ENCODE measurements at places on chromosomes 13 and 19.

- no peak for DNase-seq
These were observed 50.5 kb downstream of the ATP7B start for GRCh38 chr13:51960766-51961165.

DNA sequence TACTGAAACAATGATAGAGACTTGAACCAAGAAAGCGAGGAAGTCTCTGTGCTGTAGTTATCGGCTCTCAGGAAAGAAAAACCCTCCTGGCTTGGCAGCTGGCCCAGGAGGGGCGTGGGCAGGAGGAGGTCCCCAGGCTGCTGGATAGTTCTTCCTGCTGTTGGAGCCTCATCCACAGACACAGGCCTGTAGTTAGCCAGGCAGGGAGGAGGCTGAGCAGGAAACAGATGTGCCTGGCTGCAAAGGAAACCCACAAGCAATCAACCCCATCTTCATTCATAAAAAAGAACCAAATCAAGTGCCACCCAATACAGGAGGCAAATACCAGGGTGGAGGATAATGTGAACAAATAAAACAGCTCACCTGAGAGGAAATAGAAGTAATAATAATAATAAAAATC lies 86.2 kb downstream of the IRS2 start:
- DNase-seq = no peak

DNA sequence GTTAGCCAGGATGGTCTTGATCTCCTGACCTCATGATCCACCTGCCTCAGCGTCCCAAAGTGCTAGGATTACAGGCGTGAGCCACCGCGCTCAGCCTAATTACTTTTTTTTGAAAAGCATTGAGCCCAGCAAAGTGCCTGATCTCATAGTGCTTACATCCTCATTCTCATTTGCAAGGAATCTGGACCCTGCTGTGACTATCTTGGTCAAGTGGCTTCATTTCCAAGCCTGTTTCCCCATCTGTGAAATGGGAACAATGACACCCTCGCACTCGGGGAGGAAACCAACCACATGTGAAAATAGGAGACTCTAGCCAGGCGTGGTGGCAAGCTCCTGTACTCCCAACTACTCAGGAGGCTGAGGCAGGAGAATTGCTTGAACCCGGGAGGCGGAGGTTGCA lies 1.6 kb upstream of the PLEKHA4 start:
- no peak for DNase-seq

DNA sequence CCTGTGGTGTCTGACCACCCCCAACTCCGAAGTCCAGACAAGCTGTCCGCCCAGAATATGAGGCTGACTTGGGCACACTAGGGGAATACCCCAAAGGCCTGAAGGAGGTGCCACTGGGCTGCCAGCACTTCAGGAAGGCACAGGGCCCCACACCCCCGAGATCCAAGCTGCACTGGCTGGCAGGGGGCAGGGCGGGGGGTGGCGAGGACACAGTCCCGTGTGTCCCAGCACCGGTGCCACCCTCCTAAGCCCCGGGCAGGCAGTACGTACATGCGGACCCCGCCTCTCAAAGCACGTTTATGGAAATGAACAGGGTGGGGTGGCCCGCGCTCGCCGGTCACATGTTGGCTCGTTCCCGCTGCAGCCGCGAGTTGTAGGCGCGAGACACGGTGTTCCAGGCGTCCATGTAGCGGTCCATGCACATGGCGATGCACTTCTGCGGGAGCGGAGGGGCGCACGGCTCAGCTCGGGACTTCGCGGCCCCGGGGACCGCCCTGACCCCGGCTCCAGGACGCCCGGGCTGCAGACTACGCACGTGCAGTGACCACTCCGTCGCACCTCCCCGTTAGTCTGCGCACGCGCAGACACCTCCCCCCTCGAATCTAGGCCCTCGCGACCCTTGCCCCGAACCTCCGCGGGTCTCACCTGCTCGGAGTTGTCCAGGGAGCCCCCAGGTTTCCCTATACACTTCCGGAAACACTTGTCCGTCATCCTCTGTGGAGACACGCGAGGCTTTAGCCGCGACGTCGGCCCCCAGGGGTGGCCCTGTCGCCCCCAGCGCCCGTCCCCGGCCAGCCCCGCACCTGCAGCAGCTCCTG lies 566 bp downstream of the TIMM13 start:
- DNase-seq = no peak

GRCh38 chr13:38735665-38736440 lies 49.0 kb downstream of the FREM2 start:
- DNase-seq = no peak

GRCh38 chr13:50236898-50237318 lies 221.7 kb downstream of the KCNRG start:
- no peak for DNase-seq

Data from iPS DF 19.7 (cell line).